ENCODE measurements at places on chromosomes 7 and 10.

DNA sequence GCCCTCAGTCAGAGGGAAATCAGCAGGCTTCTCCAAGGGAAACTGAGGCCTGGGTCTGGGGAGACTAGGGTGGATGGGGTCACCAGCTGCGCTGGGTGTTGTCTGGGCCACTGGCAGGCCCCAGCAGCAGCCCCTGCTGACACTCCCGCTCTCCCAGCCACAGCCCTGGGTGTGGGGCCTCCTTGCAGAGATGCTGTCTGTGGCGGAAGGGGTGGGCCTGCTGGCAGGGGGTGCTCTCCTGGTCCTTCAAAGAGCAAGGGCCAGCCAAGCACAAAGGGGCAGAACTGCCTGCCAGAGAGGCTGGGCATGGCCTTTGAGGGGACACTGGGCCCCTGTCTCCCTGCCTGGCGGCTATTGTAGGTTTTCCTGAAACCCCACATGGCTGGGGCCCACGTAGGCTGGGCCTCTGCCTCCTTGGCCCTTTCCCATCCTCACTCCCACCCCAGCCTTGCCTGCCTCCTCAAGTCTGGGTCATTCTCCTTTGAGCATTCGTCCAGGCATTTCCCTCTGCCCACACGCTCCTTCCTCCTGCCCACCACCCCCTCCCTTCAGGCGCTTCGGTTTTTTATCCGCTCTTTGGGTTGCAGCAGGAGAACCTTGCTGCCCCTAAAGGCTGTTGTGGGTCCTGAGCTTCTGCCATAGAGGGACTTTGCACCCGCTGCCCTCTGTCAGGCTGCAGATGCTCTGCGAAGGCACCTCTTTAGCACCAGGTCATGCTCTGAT lies 9.1 kb downstream of the COL13A1 start:
- no peak for DNase-seq

DNA sequence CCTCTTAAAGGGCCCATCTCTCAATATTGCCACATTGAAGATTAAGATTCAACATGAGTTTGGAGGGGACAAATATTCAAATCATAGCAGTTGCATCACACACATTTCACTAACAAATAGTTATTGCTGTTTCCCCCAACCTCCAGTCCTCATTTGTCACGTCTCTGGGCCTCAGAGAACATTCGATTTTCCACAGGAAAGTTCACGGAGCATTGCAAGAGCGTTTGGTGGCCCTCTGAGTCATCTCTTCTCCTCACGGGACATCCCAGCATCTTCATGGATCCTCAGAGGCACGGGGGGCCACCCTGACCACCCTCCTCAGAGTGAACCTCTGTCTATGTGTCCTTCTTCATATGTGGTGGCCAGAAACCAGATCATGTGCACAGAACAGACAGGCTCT lies 50.3 kb upstream of the CHST15 start:
- no peak for DNase-seq

GRCh38 chr7:54811041-54811845 lies 52.2 kb upstream of the SEC61G start:
- DNase-seq, result no peak

GRCh38 chr10:42801135-42801534 lies 18.5 kb downstream of the BMS1 start:
- no peak for DNase-seq

- no peak for DNase-seq
Observed at GRCh38 chr10:89589101-89589720, 53.8 kb upstream of the SLC16A12 start.

- no peak for DNase-seq
Observed at GRCh38 chr7:18292584-18292983, 203.0 kb upstream of the HDAC9 start.

- DNase-seq, result no peak
Observed at GRCh38 chr7:10120936-10121335, 852.7 kb upstream of the PHF14 start.

DNA sequence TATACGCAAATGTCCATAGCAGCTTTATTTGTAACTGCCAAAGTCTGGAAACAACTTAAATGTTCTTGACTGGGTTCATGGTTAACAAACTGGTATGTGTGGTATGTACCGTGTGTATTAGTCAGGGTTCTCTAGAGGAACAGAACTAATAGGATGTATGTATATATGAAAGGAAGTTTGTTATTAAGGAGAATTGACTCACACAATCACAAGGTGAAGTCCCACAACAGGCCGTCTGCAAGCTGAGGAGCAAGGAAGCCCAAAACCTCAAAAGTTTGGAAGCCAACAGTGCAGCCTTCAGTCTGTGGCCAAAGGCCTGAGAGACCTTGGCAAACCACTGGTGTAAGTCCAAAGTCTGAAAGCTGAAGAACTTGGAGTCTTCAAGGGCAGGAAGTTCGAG lies 66.8 kb downstream of the TMEM168 start:
- no peak for DNase-seq

DNA sequence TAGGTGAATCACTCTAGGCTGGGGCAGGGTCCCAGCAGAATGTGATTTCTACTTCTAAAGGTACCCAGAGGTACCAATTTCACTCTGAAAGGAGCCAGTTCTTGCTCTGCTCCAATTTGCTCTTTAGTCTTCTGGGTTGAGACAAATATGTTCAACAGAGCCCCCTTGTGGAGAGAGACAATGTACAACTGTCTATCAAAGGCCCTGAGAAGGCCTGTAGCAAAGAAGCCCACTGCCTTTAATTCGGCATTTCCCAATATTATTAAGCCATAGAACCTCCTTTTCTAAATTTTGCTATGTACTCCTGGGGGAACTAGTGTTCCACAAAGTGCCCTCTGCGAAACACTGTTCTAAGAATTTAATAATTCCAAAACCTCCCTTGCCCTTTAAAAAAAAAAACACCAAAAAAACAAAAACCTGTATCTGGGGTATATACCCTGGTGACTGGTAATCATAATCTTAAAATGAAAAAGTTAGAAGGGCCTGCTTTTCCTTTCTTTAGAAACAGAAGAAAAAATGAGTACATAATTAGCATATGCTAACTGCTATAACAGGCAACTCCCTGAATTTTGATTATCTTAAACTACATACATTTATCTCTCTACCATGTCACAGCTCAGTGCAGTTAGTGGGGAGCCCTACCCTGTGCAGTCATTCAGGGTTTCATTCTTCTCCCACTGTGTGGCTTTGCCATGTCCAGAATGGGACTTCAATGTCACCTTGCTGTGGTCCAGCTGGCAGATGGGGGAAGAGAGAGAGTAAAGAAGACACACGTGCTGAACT lies 160.9 kb upstream of the BMPER start:
- DNase-seq, result no peak

- no peak for DNase-seq
Observed at GRCh38 chr10:43304687-43305333, 37.9 kb upstream of the RASGEF1A start.

- DNase-seq, result no peak
Observed at GRCh38 chr7:159201722-159202330, 57.2 kb upstream of the VIPR2 start.

DNA sequence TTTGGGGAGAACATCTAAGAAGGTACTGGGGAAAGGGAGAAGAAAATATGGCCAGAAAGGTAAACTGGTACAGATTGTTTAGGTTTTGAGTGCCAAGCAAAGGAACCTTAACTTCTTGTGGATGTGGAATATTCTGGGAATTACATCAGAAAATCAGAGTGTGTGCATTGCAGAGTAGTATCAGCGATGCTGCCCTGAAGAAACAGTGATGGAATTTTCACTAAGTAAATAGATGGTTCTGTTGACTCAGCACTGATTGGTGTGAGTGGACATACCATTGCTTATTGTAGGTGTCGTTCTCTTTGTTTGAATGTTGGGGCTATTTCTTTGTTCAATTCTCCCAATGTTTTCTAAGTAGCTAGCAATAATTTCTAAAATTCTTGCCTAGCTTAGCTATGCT lies 24.4 kb upstream of the AKR1B1 start:
- no peak for DNase-seq

GRCh38 chr7:97971120-97971989 lies 18.6 kb downstream of the OCM2 start:
- no peak for DNase-seq

- no peak for DNase-seq
Observed at GRCh38 chr7:139734395-139734794, 43.4 kb downstream of the HIPK2 start.

DNA sequence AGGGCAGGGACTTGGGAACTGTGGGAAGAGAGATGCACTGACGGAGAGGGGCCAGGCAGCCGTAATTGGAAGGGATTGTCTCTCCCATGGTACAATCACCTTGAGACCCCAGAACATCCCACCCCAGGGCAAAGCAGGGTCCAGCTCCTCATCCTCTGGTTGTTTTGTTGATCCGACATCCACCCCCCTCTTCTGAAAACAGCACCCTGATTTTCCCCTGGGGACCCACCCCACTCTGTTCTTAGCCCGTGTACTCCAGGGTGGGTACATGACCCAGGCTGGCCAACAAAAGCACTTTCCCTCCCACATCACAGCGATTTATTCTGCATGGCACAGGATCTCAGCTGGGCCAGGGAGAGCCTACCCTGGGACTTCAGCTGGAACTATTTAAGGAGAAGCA lies 14.1 kb downstream of the PDZD7 start:
- DNase-seq, result no peak

- no peak for DNase-seq
Observed at GRCh38 chr10:52314822-52315552, 906 bp downstream of the DKK1 start.

DNA sequence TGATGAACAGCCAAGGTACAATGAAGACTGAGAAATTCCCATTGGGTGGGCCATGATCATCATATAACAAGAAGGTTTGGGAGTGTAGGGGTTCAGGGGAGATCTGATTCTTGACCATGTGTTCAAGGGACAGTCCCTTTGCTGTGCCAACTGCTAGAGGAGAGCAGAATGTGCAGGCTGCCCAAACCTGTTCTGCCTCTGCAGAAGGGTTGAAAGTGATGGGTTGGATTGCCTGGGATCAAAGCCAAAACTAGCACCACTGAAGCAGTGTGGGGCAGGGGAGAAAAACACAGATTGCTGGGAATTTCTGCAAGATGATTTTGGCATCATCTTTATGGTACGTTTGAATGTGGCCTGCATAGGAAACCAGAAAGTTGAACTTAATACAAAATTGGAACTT lies 303.9 kb downstream of the OTUD1 start:
- no peak for DNase-seq

DNA sequence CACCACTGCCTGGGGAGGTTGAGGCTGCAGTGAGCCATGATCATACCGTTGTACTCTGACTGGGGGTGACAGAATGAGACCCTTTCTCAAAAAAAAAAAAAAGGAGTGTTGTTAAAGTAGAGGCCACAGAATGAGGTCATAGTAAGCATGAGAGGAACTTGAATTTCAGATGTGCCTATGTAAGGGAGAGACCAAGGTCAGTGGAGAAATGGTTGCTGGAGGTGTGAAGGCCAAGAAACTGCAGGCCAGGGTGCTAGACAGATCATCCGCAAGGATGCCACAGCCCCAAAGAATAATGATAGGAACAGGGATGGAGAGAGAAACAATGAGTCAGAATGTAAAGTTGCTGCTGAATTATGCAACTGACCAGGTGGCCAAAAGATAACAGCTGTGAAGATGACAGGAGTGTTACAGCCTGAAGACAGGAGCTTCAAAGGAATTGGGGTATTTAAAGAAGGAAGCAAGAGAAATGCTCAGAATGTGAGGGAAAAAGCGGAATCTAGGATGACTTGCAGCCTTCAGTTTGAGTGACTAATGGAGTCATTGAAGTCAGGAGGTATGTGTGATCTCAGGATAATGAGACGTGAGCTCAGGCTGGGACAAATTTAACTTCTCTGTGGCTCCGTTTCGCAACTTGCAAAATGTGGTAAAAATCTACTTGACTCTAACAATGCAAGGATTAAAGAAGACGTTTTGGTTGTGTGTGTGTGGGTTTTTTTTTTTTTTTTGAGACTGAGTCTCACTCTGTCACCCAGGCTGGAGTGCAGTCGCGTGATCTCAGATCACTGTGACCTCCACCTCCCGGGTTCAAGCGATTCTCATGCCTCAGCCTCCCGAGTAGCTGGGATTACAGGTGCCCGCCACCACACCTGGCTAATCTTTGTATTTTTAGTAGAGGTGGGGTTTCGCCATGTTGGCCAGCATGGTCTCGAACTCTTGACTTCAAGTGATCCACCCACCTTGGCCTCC lies 22.2 kb downstream of the TYW1B start:
- DNase-seq, result no peak

DNA sequence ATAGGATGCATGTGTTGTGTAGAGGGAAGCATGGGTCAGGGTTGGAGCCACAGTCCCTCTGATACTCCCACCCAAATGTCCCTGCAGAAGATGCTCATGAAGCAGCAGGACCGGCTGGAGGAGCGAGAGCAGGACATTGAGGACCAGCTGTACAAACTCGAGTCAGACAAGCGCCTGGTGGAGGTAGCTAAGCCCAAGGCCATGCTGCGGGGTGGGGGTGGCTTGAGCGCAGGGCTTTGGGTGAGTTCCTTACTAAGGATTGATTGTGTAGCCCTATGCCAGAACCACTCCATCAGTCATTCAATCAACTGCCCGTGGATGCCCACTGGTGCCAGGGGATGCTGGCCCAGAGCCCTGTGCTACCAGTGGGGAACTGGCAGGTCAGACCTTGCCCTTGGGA lies 10.3 kb downstream of the TRIM8 start:
- DNase-seq, result no peak

- DNase-seq, result no peak
Observed at GRCh38 chr7:130841416-130841815, 107.4 kb upstream of the KLF14 start.

DNA sequence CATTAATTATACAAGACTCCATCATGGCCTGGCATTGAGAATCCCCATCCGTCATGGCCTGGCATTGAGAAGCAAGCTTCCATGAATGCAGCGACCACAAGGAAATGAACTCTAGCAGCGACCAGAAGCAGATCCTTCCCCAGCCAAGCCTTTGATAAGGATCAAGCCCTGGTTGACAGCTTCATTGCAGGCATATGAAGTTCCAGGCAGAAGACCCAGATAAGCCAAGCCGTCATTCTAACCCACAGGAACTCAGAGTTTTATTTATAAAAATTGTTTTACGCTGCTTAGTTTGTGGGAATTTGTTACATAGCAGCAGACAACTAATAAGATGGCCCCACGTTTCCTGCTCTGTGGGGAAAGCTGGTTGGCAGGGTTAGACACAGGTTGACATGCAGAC lies 642.3 kb downstream of the GATA3 start:
- DNase-seq, result no peak

DNA sequence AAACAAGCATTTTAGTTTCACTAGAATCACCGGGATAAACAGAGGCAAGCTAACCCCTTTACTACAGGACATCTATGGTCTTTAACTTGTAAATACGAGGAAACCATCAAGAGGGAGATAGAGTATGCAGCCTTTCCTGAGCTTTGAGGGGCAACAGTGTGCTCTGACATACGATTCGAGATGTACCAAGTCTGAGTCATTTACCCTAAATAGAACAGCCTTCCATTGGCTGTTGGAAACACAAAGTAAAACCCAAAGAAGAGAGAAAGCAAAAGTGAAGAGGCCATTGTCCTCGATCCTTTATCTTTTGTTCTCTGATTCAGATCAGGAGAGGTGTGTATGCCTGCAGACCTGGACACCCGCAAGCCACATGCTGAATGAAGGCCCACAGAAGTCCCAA lies 289.5 kb downstream of the KCNMA1 start:
- DNase-seq, result no peak

- DNase-seq, result no peak
Observed at GRCh38 chr7:123581162-123581459, 20.5 kb upstream of the ASB15 start.

Data from NCI-H446 treated with DMSO at 0.1 percent for 48 hours (cell line).